ENCODE measurements at places on chromosomes 13 and 19.

GRCh38 chr13:91946498-91947070 is 548.2 kb downstream of the GPC5 start:
- peak; percentile 30 for DNase-seq

GRCh38 chr19:7778081-7778480 is 15.0 kb downstream of the CLEC4M start:
- no peak for DNase-seq

DNA sequence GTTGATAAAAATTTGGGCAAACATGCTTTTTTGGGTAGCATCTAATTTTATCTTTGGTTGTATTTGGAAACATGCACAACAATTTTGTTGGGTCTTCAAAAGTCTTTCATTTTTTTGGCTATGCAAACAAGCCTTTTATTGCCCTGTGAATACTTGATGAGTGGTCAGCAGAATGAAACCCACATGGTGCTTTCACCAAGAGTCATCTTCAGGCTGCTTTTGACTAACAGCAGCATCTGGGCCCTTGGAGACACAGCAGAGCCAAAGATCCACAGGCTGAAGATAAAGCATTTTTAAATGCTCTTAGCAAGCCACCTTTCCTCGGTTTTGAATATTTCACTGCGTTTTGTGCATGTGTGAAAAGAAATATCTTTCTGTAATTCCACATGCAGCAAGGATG is 154.9 kb downstream of the FGF9 start:
- no peak for DNase-seq

- DNase-seq: no peak
Measured at GRCh38 chr13:46071590-46072249, 19.2 kb upstream of the ZC3H13 start.

DNA sequence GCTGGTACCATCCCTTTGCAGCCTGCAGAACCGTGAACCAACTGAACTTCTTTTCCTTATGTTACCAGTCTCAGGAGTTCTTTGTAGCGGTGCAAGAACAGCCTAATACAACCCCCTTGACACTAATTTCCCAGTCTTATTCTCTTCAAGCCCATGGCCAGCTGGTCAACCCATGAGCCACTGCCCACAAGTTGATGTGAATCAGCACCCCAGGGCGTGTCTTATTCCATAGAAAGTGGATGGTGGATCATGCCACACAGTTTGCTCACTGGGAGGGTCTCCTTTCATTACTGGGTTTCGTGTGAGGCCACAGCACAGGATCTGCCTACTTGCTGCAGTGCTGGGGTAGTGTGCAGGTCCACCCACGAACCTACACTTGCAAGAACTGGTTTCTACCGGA is 27.0 kb downstream of the TEX29 start:
- DNase-seq: no peak

GRCh38 chr13:41812237-41812636 is 148.7 kb downstream of the VWA8 start:
- no peak for DNase-seq

DNA sequence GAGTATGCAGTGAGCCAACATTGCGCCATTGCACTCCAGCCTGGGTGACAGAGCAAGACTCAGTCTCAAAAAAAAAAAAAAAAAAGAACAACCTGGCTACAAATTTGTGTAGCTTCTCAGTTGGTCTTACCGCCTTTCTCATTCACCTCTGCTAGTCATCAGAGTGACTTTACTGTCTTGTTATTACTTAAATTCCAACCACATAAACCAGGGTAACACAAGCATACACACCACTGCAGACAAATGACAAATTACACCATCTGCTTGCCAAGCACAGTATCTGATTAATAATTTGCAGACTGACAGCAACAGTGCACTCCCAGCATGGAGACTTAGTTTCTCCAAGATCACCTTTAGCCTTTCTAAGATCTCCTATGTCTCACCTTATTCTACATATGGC is 11.0 kb downstream of the ZNF14 start:
- DNase-seq: no peak

DNA sequence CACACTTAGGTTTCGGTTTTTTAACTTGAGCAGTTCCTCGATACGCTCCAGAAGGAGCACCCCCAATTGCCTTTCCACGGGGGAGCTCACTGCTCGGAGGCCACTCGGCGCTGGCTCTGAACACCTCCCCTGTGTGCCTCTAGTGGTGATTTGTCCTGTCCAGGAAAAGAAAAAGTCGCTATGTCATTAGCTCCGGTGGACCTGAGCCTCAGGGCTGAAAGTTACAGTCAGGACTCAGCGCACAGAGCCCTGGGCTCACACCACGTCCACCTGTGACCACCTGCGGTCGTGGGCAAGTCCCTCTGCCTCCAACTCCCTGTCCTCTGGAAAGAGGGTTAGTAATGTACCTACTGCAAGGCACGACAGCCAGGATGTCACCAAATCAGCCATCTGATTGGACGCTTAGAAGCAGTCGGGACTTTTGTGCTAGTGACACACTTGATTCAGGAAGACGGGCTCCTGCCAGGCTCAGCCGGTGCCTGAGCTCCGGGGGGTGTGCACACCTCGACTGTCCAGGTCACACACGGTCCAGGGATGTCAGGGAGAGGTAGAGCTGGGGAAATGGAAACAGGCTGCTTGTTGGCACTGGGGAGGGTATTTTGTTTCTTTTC is 3.9 kb upstream of the TMPRSS9 start:
- no peak for DNase-seq
